Stimulated activated CD4-positive, alpha-beta T cell treated with anti-CD3 and anti-CD28 coated beads, Interleukin-2, amount 100 ng/mL, for 48 hours (primary cell): ENCODE measurements at places on chromosomes 13 and 19.

- DNase-seq = no peak
Observed at GRCh38 chr19:14779151-14779550, 791 bp upstream of the ADGRE2 start.

- DNase-seq = no peak
Observed at GRCh38 chr19:34330116-34330515, 34.9 kb upstream of the GPI start.

- no peak for DNase-seq
Observed at GRCh38 chr13:72864142-72865011, 82.4 kb downstream of the PIBF1 start.

GRCh38 chr13:23615395-23616081 is 45.3 kb downstream of the TNFRSF19 start:
- no peak for DNase-seq

DNA sequence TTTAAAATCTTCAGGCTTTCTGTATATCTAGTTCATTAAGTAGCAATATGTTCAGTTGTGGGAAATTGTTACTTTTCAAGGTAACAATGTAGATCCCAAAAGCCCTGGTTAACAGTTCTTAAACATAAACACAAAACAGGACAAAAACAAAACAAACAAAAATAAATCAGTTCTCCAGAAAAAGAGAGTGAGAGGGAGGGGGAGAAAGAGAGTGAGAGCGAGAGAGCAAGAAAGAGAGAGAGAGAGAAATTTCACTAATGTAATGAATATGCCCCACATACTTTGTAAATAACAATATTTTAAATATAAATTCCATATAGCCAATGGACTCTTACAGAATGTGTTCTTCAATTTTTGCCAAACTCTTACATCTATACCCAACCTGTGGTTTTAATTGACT is 275.5 kb downstream of the GPC6 start:
- DNase-seq = no peak

DNA sequence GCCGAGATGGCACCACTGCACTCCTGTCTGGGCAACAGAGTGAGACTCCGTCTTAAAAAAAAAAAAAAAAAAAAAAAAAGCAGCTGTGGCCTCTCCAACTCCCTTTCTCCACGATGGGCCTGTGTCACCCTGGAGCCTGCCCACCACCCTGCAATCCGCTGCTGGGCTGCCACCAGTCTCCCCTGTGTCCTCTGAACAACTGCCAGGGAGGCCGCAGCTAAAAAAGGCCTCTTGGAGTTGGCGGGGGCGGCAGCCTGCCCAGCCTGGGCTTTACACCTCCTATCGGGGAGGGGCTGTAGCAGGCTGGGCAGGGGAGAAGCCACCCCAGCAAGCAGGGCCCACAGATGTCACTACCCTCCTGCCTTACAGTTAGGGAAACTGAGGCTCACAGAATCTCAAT is 3.5 kb downstream of the CDC37 start:
- DNase-seq = no peak

DNA sequence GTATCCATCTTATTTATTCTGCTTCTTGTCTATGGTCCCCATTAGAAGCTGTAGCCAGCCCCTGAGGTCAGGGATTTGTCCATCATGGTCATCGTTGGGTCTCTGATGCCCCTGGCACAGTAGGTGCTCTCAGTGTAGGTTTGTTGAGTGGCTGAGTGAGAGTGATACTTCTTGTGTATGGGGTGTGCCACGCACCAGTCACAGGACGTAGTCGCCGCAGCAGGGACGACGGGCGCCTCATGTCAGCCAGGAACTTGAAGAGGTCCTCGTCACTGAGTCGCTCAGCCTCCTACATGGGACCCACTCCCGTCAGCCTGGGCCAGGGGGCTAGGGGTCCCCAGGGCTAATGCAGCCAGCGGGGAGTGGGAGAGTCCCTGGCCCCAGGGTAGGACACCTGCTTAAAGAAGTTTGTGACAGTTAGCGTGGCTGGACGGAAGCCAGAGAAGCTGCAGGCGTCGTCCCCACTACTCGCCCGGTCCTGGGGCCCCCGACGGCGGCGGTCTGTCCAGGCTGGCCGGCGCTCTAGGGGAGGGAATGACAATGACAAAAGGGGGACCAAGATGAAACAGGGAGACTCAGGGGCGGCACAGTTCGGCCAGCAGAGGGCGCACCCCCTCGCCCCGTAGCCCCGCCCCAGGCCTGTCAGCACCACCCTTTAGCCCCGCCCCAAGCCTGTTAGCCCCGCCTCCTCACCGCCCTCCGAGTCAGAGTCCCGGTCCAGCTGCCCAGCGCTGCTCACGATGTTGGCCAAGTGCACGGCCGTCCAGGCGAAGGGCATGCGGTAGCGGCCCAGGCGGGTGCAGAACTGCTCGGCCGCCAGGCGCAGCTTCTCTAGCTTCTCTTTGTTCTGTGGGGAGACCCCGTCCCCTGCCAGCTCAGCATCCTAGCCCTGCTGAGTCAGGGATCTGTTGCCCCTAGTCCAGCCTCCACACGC is 3.7 kb downstream of the ANGPTL8 start:
- DNase-seq = peak; percentile 93

DNA sequence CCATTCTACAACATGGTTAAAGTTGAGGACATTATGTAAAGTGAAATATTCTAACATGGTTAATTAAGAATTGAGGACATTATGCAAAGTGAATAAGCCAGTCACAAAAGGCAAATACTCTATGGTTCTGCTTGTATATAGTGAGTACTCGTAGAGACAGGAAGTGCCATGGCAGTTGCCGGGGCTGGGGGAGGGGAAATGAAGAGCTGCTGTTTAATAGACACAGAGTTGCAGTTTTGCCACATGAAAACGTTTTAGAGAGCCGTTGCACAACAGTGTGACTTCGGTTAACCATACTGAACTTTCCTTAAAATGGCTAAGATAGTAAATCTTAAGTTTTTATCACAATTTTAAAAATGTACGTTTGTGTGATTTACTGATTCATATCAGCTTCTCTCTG is 176.9 kb downstream of the SHISA2 start:
- peak; percentile 31 for DNase-seq

GRCh38 chr19:10074153-10074552 is 12.0 kb upstream of the SHFL start:
- peak; percentile 30 for DNase-seq

DNA sequence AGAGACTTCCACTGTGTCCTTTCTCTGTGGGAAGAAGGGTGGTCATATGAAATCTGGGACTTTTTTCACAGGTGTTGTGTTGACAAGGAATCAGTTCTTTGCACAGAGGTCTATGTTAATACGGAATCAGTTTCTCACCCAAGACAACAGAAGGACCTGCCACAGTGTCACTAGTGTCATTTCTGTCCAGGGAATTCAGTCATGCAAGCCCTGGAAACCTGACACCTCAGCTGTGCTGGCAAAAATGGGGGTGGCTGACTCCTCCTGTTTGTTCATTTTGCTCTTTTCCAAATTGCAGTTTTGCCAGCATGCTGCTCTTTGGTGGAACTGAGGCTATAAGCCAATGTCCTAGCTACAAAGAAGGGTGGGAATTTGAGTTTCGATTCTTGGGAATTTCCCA is 49.8 kb upstream of the ESD start:
- no peak for DNase-seq

GRCh38 chr19:1370579-1371361 is 12.9 kb upstream of the NDUFS7 start:
- DNase-seq = no peak

DNA sequence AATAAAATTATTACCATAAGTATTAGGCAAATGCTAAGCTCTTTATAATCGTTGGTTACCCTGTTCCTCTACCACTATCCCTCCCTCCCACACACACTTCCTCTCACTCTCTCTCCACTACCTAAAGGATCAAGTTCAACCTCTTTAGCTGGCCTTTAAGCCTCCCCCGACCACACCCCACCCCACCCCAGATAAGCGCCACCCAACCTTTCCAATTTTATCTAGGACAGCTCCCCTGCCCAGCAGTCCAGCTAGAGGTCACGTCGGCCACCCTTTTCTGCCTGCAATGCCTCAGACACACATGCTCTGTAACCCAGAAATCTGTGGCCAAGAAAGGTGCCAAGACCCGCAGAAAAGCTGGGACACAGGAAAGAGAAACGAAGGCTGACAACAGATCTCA is 1.1 kb downstream of the LYPD4 start:
- DNase-seq = no peak

GRCh38 chr13:94859278-94859691 is 146.9 kb upstream of the SOX21 start:
- no peak for DNase-seq

DNA sequence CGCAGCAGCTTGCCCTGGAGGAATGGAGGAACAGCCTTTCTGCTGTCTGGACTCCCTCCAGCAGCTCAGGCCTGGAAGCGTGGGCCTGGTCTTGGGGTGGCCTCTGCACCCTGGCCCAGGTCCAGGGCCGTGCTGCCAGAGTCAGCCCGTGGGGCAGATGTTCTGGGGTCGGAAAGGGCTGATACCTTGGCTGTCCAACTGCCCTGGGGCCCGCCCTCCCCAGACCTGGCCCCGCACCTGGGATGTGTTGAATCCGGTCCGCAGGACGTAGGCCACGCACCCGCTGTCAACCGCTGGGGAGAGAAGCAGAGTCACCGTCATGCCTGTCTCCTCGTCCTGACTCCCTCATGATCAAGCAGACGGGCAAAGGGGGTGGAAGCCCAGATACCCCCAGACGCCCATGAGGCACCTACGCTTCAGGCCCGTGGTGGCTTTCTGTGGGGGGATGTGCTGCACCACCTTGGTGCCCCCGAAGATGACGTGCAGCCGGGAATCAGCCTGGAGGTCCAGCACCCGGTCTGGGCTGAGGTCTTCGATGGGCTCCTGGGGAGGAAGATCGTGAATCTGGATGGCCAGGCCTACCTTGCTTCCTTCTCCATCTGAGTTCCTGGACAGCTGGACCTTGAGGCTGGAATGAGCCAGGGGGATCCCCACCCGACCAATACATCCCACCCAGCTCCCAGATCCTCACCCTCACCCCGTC is 7.7 kb downstream of the ATP13A1 start:
- no peak for DNase-seq

DNA sequence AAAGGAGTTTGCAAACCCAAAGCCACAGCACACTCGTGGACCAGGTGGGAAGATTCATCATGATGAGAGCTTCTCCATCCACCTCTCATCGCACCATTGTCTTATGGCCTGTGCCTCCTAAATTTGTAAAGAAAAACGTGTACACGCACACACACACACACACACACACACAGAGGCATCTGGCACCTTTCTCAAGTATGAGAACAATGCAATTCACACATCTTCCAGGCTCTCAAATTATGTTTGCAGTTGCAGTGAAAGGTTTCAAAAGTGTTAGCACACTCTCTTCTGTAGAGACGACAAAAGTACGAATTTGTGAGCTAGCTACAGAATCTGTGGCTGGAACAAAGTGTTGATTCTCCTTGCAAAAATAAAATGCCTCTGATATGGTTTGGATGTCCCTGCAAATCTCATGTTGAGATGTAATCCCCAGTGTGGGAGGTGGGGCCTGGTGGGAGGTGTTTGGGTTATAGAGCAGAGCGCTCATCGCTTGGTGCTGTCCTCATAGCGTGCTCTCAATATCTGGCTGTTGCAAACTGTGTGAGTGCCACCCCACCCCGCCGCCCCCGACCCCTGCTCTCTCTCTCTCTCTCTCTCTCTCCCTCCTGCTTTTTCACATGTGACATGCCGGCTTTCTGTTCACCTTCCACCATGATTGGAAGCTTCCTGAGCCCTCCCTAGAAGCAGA is 21.8 kb upstream of the RAB20 start:
- DNase-seq = no peak

DNA sequence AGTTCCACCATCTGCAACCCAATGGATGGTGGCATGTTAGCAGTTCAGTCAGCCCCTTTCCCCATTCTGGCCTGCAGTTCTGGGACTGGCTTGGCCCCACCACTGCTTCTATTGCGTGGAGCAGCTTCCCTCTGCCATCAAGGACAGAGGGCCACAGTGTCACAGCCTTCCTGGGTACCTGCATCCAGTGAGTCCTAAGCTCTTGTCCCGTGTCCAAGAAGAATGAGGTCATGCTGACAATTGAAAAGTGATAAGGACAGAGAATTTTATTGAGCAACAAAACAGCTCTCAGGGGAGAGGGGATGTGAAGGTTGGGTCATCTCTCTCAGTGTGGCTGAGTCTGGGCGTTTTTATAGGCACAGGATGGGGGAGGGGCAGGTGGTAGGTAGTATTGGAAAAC is 33.5 kb upstream of the SIN3B start:
- no peak for DNase-seq

DNA sequence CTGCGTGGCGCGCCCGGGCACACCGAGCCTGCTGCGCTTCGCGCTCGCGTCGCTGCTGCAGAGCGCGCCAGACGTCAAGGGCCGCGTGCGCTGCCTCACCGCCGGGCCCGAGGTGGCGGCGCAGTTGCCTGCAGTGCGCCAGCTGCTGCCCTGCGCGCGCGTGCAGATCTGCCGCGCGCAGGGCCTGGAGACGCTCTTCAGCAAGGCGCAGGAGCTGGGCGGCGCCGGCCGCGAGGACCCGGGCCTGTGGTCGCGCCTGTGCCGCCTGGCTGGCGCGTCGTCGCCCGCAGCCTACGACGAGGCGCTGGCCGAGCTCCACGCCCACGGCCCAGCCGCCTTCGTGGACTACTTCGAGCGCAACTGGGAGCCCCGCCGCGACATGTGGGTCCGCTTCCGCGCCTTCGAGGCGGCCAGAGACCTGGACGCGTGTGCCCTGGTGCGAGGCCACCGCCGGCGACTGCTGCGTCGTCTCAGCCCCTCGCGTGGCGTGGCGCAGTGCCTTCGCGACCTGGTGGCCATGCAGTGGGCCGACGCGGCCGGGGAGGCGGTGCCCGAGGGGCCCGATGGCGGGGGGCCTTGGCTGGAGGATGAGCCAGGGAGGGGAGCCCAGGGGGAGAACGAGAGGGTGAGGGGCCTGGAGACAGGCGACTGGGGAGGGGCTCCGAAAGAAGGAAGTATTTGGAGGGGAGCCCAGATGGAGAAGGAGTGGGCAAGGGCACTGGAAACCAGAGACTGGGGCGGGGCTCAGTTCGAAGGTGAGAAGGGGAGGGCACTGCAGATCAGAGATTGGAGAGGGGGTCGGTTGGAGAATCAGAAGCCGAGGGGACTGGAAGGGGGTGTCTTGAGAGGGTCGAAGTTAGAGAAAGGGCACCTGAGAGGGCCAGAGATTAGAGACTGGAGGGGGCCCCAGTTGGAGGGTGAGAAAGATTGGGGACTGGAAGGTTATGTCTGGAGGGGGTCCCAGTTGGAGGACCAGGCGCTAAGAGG is 24.7 kb downstream of the ZSWIM9 start:
- no peak for DNase-seq

GRCh38 chr19:8090950-8091349 is 38.4 kb downstream of the CCL25 start:
- DNase-seq = no peak

- no peak for DNase-seq
Observed at GRCh38 chr13:34620074-34620850, 321.8 kb upstream of the NBEA start.

DNA sequence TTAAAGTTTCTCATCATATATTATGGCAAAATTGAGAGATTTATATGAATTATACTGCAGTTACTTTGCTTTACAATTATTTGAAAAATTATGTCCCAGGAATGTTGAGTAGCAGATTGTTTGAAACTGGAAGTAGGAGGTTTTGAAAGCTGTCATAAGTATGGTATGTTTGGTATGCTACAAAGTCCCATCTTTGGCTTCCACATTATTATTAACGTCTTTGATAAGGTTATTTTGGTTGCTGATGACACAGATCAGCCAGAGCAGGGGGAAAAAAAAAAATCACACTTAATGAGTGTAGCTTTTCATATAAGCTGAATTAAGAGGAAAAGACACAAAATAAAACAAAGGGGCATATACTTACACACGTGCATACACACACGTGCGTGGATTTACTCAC is 130.1 kb downstream of the SLITRK1 start:
- no peak for DNase-seq
